GF-D8 (cell line): ENCODE measurements at places on chromosomes 3 and 15.

DNA sequence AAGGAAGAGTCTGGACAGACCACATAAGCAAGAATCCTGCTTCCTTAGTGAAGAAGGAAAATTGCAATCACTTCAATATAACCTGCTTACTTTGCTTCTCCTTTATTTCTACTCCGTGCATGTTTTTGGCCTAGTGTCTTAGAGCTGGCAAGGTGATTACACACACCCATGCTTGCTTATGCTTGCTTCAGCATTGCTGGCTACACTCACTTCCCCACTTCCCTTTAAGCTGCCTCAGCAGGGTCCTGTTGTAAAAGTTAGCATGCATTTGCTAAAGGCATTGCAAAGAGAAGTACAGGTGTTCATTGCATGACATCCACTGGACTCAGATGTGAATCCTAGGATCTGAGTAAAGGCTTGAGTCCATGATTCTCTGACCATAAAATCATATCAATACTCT is 47.5 kb upstream of the STT3B start:
- DNase-seq, result no peak

GRCh38 chr3:14289590-14290461 is 111.2 kb downstream of the LSM3 start:
- no peak for DNase-seq

DNA sequence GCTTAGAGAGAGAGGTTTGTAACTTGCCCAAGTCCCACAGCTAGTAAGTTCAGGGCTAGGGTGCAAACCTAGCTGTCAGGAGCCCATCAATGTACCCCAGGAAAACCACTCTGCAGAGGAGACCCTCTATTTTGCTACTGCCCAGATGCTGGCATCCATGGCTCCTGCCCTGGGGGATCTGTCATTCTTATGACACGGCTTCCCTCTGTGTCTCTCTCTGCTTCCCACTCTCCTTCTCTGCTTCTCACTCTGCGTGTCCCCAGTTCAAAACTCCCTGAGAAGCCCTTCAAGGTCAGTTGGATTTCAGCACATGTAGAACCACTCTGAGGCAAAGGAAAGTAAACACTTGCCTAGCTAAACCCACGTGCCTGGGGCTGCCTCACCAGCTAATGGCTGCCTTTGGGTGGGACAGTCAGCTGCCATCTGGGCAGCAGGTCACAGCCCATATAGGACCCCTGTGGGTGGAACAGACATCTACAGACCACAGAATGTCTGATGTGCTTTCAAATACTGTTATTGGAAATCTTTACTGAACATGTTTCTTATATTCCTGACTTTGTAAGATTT is 29.4 kb upstream of the SLCO2A1 start:
- no peak for DNase-seq

GRCh38 chr3:3027976-3028567 is 82.1 kb downstream of the IL5RA start:
- DNase-seq, result no peak

GRCh38 chr3:20488151-20488550 is 302.1 kb upstream of the SGO1 start:
- no peak for DNase-seq

DNA sequence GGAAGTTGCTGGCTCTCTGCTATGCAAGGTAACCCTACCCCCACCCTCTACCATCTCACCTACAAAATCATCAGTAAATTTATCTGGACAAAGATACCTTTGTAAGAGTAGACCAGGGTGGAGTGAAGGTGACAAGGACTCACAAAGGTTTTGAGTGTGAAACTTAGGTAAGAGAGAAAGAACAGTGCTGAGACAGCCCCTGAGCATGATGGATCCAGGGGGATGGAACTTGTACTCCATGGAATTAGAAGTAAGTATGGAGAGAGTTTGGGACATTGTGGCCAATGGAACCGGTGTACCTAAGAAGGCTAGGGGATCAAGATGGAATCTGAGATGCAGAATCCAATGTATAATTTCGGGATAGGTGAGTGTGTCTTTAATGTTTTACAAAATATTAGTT is 153.0 kb upstream of the NSMCE3 start:
- DNase-seq, result no peak
